ENCODE measurements at places on chromosomes 5 and 9.

DNA sequence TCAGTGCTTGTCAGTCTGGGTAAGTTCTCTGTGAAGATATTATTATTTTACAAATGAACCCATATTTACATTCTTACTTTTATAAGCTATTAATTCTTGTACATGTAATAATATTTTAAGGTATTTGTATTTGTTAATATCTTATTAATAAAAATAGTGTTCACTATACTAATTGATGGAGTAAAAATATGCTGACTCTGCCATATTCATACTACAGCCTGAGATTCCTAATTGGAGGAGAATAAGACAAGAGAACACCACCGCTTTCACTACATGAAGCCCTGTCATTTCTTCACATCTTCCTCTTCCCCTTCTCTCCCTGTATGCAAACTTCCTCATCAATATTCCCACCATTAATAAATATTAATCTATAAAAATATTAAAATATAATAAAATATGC is 167.6 kb upstream of the TUSC1 start:
- no peak for DNase-seq

GRCh38 chr5:176787676-176788075 is 22.7 kb upstream of the UNC5A start:
- no peak for DNase-seq

DNA sequence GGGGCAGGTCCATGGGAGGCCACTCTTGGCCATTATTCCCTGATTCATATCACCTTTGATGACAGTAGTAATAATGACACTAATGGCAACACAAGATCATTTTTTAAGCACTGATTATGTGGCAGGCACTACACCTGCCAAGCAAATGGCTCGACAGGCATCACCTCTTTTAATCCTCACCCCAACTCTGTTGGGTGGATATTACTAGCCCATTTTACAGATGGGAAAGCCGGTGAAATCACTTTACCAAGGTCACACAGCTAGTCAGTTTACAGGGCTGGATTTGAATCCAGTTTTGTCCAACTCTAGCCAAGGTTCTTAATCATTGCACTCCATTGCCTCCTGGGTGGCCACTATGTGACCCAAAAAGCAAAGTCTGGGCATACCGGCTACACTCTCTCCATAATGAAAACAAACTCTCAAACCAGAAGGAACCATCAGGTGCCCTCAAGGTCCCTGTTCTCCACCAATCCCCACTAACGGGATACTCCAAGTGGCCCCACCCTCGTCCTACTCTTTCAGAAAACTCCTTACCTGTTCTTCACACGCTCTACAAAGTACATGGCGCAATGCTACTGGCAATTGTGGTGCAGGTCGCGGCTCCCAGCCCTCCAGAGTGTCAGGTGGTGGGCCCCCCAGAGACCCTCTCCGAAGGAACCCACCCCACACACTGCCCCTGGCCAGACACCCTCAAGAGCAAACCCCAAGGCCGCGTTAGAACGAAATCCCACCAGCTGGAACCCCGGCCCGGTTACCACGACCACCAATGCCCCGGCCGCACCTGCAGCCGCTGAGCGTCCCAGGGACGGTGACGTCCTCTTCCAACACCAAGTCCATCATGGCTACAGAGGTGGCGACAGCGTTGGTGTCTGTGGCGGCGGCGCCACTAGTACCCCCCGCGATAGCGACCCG is 572 bp downstream of the CDK5RAP2 start:
- no peak for DNase-seq

DNA sequence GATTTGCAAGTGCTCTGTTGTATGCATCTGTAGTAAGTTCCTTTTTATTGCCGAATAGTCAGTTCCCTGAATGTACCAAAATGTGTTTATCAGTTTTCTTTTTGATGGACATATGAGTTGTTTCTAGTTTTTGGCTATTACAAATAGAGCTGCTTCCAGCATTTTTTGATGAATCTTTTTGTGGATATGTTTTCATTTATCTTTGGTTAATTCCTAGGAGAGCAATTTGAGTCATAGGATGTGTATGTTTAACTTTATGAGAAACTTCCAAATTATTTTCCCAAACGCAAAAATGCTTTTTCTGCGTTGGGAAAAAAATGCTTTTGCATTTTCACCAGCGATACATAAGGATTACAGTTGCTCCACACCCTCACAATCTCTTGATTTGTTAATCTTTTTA is 287.7 kb downstream of the FER start:
- no peak for DNase-seq

GRCh38 chr9:105950894-105951293 is 256.6 kb downstream of the TMEM38B start:
- no peak for DNase-seq

DNA sequence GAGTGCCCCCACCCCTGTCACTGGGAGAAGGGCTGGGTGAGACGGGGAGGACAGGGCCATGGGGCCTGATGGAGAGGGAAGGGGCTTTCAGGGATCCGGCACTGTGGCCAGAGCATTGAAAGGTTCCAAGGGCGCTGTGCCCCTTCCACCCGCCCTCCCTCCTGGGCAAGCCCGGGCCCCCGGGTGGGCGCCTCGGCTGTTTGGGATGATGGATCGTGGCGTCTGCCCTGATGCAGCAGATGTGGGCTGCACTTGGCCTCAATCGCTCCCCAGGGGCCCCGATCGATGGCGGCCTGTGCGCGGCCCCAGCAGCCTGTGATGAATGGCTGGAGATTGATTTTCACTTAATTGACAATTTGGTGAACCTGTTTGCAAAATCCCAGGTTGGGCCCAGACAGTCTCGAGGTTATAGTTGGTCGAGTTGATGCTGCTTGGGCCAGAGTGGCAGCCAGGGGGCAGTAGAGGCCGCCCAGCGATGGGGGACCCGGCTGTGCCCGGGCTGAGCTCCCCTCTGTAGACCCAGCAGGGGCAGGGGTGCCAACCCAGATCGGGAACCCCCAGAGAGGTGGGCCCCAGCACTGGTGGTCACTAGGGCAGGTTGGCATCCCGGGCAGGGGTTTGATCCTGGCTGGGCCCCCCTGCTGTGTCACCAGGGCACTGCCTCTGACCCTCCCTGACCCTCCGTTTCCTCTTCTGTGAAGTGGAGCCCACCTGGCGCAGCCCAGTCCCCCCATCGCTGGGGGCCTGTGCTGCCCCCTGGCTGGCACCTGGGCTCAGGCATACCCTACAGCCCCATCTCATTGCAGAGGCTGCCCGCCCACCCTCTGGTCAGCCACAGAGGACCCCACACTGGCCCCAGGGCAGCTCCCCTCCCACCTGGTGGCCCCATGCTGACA is 34.7 kb downstream of the LHX3 start:
- DNase-seq, result peak; percentile 64

DNA sequence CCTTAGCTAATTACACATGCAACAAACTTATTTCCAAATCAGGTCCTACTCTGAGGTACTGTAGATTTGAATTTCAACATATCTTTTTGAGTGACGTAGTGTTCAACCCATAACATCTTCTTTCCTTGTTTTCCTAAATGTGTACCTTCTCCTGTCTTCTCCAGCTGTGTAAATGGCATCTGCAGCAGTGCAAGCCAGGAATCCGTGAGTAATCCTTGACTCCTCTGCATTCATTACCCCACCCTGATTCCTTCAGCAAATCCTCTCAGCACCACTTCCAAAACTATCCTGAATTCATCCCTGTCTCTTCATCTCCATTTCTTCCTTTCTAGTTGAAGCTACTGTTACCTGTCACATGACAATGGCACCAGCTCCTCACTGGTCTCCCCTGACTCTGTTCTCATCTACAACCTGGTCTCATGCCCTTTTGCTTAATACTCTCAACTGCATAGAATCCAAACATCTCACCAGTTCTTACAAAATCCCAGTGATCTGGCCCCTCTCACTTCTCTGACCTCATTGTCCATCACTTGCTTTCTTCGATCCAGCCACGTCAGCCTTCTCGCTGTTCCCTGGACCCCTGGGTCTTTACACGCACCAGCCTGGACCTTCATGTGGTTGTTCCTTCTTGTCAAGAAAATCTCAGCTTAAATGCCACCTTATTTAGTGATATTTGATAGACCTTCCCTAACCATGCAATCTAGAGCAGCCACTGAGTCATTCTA is 14.6 kb upstream of the TRAF1 start:
- DNase-seq, result no peak

DNA sequence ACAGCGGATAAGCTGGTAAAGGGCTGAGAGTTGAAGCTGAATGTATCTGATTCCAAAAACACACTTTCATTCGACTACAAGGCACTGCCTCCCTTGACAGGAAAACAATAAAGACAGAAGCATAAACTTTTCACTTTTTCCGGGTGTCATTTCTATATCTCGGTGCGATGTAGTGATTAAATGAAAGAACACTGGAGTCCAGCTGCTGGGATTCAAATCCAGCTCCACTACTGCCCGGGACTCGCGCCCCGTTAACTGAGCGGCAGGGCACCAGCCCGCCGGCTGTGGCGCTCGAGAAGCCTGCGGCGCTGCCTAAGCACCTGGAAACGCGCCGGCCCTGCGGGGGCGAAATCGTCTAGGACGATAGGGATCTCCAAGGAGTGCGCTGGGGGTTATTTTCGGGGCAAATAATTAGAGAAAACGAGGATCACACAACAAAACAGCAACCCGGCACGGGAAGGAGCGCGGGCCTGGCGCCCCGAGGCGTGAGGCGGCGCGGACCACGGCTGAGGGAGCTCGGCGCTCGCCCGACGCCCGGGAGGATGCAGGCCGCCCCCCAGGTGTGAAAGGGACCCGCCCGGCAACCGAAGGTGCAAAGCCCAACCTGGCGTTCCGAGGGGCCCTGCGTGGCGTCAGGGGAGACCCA is 837 bp downstream of the UIMC1 start:
- DNase-seq, result peak; percentile 59

DNA sequence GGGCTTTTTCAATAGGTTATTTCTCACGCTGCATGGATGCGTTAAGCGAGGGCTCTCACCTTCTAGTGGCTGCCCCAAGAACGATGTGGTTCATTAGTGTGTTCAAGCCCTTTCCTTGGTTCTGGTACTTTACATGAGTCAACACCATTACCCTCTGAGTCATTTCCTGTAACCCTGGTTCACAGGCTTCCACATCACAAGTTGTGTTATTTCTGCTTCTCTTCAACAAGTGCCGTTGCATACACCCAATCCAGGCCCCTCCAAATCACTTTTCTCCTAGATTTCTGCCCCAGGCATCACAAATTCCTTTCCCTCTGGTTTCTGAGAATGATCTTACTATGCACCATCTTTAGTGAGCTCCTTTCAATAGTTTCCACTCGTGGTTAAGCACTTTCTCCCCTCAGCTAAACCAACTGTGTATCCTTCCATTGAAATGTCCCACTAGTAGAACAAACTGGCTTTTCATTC is 69.5 kb upstream of the RAD23B start:
- DNase-seq, result no peak

- DNase-seq, result no peak
Observed at GRCh38 chr9:98657897-98658296, 50.8 kb downstream of the GABBR2 start.

GRCh38 chr9:76667521-76667957 is 96.7 kb upstream of the PCA3 start:
- DNase-seq, result no peak

DNA sequence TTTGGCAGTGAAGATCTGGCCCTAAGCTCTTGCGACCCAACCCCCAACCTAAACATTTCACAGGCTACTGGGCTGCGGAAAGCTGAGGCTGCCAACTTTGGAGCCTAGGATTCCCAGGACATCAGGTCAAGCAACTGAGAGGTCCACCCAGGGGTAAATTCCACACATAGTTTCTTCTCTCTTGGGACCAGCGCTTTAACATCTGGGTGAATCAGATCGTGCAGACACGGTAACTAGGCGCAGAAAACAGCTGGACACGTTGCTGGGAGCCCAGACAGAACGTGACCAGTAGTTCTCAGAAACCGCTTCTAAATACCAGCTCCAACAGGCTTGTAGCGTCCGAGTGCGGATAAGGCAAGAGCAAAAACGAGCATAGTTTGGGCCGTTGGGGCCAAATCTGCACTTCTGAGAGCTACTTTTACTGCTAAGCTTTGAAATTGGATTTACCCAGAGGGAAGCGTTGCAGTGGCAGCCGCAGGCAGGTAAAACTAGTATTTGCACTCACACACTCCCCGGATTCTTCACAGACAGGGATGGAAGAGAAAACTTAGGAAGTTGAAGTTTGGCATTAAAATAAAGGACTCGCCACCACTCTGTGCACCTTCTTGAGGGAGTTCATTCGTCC is 11.8 kb downstream of the ITGA1 start:
- no peak for DNase-seq

- no peak for DNase-seq
Observed at GRCh38 chr5:97624886-97625285, 441.8 kb upstream of the RIOK2 start.
